ENCODE measurements at places on chromosomes 2 and 18. TPM values are rescaled to one million over a fixed set of nuclear protein-coding genes. Genes with fewer than 3 reads are reported as not detected.

Gene CYP27A1
- 3.1 TPM for total RNA-seq

Gene RRM2
- 163 TPM for total RNA-seq

Gene SPP2
- total RNA-seq = not detected

Gene MOCOS
- 6.0 TPM for total RNA-seq
